ENCODE measurements at places on chromosomes 11 and 22.

DNA sequence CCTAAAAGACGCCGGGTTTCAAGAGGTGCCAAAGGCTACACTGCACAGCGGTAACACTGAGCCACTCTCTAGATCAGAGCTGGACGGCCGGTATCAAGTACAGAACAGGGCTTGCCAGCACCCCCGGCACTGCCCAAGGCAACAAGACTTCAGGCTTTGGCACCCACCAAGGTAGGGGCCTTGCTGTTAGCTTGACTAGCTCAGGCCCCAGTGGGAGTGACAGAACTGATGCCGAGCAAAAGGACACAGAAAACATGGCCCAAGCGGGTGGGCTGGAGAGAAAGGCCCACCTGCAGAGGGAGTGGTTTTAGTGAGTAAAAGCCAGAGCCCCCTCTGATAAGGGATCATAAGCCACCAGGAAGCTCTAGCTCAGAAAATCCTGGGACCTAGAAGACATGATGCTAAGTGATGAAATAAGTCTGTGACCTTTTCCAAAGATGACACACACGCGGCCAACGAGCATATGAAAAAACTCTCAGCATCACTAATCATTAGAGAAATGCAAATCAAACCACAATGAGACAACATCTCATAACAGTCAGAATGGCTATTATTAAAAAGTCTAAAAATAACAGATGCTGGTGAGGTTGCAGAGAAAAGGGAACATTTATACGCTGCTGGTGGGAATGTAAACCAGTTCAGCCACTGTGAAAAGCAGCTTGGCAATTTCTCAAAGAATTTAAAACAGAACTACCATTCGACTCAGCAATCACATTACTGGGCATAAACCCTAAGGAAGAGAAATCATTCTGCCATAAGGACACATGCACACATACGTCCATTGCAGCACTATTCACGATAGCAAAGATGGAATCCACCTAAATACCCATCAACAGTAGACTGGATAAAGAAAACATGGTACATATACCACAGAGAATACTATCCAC lies 12.9 kb downstream of the EHD1 start:
- DNase-seq = no peak

GRCh38 chr11:122343210-122343609 lies 227.2 kb upstream of the BLID start:
- DNase-seq = no peak

DNA sequence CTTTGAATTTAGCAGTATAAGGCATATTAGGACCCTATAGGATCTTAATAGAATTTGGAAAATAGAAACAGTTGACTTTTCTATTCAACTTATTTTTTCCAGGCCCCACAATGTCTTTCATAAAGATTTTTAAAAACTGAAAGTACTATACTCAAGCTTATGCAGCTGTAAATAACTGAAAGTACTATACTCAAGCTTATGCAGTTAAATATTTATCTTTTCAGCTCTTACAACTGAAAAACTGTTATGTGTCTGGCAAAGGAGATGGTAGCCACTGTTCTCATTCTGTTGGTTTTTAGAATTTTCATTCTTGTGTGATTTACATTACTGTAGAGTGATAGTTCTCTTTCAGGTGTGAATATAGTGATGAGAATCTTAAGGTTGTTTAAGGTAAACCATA lies 16.5 kb downstream of the HIPK3 start:
- DNase-seq = no peak

DNA sequence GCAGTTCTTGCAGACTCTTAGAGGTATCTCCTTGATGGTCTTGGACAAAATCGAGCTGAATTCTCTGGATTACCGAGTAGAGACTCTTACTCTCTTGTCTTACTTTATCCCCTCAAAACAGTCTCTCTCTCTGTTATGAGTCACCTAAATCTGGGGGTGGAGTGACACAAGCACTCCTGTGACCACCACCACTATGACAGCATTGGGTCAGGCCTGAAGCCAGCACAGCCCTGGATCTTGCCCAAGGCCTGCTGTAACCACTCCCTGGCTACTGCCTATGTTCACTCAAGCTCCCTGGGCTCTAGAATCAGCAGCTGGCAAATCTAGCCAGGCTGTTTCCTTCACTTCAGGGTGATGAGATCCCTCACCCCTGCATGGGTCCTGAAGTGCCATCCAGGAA lies 662.5 kb downstream of the LUZP2 start:
- DNase-seq = no peak

- no peak for DNase-seq
These were observed 16.9 kb upstream of the MUC5B start for GRCh38 chr11:1205987-1206331.

DNA sequence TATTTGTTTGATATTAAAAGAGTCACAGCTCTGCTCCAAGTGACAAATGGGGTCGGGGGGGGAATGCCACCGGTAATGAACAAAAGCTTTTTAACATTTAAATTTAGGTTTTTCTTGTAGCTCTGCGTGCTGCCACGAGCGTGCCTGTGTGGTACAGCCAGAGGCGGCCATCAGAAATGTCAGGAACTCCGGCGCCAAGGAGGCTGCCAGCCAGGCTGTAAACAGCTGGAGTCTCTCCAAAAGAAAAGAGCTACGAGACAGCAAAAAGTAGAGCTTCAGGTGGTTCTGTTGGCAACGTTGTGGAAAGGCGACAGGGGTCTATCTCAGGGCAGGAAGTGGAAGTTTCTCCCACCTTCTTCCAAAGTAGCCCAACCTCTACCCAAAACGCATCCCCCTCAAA lies 532.8 kb downstream of the OPCML start:
- DNase-seq = no peak

GRCh38 chr22:23722724-23723123 lies 28.2 kb downstream of the ZNF70 start:
- no peak for DNase-seq

DNA sequence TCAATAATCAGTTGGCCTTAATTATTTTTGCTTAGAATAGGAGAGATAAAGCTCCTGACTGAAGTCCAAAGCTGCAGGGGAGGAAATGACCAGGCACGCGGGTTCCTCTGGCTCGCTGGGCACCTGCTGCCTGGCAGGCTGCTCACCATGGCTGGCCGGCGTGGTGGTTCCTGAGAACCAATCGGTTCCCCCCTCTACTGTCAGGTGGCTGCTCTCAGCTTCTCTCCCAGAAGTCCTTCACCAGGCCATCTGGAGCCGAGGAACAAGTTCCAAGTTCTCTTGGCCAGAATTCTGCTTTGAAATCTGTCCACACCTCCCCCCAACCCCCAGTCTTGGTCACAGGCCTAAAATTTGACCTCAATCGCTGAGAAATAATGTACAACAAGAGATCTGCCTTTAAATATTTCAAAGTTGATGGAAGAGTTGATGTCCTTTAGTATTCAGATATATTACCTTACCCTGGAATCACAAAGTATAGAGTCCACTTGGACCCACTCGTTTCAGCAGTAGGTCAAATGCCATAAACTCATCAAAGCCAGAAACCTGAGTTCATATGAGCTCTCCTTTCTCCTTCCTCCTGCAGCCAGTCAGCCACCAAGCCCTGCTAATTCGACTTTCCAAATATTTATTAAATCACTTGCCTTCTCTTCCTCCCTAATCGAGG lies 25.2 kb downstream of the EXPH5 start:
- DNase-seq = no peak

- DNase-seq = no peak
These were observed 408.7 kb downstream of the LRRC4C start for GRCh38 chr11:41050791-41051190.

DNA sequence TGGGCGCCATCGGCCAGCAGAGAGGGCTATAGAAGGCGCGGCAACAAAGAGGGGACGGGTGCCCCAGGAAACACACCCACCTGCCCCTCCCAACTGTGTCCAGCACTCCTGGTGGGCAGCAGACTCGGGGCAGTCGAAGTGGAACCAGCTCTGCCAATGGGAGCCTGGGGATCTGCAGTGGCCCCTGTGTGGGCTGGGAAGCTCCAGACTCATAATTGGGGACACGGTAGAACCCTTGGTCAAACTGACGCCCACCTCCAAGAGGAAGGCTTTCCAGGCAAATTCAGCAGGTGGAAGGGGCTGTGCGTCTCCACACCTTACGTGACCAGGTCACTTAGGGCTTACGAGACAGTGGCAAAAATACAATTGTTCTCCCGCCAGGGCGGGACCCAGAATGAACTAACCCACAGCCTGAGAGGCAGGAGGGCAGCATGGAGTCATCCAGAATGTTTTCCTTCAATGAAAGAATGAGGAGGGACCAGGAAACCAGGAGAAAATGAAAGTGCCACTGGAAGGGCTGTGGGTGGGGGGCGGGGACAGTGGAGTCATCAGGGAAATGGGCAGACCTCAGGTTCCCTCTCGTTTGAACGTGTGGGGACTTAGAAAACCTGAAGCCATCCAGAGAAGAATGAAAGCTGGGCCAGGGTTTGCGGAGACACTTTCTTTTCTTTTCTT lies 53.2 kb upstream of the SHANK2 start:
- DNase-seq = no peak

GRCh38 chr22:37196539-37197450 lies 8.7 kb upstream of the C1QTNF6 start:
- no peak for DNase-seq

DNA sequence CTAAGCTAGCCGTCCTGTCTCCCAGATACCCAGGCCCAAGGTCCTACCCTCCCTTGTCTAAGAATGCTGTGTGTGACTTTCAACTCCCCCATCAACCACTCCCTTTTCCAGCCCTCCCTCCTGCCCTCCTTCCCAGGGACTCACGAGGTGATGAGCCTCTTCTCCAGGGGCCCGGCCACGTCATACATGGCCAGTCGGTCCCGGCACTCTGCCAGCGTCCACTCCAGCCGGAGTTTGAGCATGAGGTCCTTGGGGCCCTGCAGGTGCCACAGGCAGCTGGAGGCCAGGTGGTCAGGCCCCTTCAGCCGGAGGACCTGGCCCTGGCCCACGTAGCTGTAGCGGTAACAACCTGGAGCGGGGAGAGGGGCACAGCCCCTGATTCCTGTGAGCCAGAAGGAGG lies 20.1 kb downstream of the TMPRSS6 start:
- no peak for DNase-seq

GRCh38 chr11:3854660-3854976 lies 846 bp upstream of the STIM1 start:
- no peak for DNase-seq

DNA sequence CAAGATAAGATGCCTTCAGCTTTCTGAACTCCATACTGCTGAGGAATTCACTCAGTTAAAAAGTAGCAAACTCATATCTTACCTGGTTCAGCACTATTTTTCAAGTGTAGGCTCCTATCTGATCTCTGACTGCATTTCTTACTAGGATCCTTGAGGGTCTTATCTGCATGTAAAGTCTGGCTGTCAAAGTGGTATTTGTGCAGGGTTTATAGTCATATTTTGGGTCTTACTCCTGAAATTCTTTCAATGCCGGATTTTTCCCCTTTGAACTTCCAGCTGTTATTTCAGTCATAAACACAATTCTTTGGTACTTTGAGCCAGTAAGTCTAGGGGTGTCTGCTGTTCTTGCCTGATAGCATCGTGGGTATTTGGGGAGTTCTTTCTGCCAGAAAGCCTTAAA lies 25.3 kb upstream of the NOX4 start:
- DNase-seq = no peak

DNA sequence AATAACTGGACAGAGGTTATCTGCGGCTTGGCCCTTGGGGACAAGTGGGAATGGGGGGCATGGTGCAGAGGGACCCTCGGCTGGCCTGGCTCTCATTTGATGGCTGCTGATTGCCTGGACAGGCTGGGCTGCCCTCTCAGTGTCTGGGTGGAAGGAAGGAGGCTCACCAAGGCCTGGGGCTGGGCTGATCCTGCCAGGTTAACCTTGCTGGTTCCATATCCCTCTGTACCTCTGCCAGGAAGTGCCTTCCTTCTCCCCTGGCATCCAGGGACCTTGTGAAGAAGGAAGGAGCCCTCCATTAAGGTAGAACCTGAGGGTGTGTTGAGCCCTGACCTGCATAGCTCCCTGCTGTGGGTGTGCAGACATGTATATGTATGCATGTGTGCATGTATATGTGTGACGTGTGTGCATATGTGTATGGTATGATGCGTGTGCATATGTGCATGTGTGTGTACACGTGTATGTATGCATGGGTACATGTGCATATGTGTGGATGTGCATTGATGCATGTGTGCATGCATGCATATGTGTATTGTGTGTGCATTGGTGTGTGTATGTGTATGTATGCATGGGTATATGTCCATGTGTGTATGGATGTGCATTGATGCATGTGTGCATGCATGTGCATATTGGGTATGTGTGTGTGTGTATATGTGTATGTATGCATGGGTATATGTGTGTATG lies 433.9 kb downstream of the TBC1D22A start:
- DNase-seq = no peak

DNA sequence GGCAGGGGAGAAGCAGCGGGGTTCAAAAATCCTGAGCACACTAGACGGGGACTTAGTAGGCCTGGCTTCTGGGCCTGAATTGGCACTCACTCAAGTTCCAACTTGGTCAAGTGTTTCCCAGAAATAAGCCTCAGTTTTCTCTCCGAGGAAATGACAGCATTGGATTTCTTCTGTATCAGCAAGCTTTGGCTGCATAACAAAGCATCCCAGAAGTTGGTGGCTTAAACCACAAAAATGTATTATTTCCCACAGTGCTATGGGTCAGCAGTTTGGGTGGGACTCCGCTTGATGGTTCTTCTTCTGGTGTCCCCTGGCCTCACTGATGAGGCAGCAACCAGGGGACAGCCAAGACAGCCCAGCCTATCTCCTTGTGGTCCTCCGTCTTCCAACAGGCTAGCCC lies 1.6 kb upstream of the CYTH4 start:
- DNase-seq = no peak

DNA sequence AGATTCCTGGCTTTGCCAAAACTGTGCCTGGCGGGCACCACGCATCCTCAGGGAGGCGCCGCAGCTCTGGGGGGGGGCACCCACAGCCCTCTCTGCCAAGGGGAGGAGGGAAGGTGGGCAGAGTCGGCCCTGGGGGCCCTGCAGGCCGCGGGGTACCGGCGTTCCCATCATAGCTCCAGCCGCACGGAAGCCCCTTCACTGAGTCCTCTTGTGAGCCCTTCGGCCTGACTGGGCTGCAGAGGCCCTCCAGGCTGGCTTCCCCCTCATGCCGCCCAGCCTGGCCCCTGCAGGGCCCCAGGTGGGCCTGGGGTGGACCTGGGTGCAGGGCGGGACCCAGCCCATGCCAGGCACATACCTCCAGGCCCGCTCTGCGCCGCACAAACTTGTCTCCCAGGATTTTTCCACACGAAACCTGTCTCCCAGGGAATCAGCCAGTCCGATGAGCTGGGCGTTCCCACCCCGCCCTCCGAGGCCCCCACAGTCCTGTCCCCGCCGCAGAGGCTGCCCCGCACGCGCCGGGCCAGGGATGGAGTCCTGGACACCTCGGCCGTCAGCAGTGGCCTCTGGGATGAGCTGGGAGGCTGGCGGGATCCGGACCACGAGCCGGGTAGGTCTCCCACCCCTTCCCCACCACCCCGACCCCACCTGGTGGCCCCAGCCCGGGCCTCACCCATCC lies 1.8 kb upstream of the PKP3 start:
- DNase-seq = no peak

- DNase-seq = no peak
These were observed 13.7 kb downstream of the TSPAN4 start for GRCh38 chr11:856397-856796.

All from NCI-H510A (cell line).